Activated CD8-positive, alpha-beta memory T cell treated with anti-CD3 and anti-CD28 coated beads, Interleukin-2, amount 10 ng/mL, durations not matched to agents 7 days and 5 days (primary cell): ENCODE measurements at places on chromosomes 11 and 22. TPM values are rescaled to one million over a fixed set of nuclear protein-coding genes. Genes with fewer than 3 reads are reported as not detected.

RAG1 gene
- total RNA-seq, result 0.40 TPM

SLC22A8 gene
- not detected for total RNA-seq

SLC37A2 gene
- 0.91 TPM for total RNA-seq

DDX25 gene
- not detected for total RNA-seq

MPEG1 gene
- total RNA-seq, result not detected

APOBEC3B gene
- total RNA-seq, result 32.8 TPM

DNA sequence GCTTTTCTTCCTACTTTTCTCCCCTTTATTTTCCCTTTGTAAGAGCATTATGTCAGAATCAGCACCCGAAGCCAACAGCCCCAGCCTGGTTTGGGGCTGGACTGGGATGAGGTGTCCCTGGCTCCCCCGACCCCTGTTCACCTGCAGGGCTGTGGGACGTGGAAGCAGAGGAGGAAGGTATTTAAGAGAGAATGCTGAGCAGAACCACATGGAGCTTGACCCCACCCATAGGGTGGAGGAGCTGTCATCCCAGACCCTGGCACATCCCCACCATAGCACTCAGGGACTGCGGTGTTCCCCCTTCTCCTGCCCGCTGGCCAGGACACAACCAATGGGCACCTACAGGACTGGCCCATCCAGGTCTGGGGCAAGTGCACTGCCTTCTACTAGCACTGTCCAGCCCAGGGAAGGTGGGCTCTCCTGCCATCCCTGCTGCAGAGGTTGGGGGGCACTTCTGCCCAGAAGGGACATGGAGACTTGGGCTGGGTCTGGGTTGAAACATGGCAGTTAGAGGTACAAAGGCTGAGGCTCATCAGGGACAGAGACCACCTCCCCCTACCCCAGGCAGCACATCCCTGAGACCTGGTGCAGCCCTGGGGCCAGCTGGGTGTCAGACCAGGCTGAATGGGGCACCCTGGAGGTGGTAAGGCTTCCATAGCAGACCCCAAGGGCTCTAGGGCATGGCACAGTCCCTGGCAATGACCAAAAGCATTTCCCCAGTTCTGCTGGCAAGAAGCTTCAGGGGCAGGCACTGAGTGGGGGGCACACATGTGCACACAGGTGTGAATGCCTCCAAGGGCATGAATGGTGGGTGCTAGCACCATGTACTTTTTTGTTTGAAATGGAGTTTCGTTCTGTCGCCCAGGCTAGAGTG is 19.7 kb downstream of the TANGO2 start:
- no peak for DNase-seq
- H3K4me3 ChIP-seq, result no peak overlapping the region
- H3K4me1 ChIP-seq, result peaks cover 16% of the 10 kb centered on the region
- H3K27ac ChIP-seq, result no peak overlapping the region
- H3K36me3 ChIP-seq, result peaks cover 21% of the 10 kb centered on the region
- H3K27me3 ChIP-seq, result no peaks in the 10 kb centered on the region

GRCh38 chr11:72642043-72642883 is 32.0 kb downstream of the PDE2A start:
- H3K27ac ChIP-seq, result no peak overlapping the region
- peaks cover 6% of the 10 kb centered on the region for H3K27me3 ChIP-seq
- peak overlapping the region; percentile 40 for H3K4me3 ChIP-seq
- peak; percentile 48 for DNase-seq
- peaks cover 2% of the 10 kb centered on the region for H3K4me1 ChIP-seq
- no peaks in the 10 kb centered on the region for H3K36me3 ChIP-seq

GRCh38 chr11:124868331-124869274 is 3.4 kb downstream of the ROBO3 start:
- no peak for DNase-seq
- H3K27me3 ChIP-seq, result peaks cover 92% of the 10 kb centered on the region
- no peak overlapping the region for H3K27ac ChIP-seq
- peaks cover 15% of the 10 kb centered on the region for H3K4me1 ChIP-seq
- H3K4me3 ChIP-seq, result no peak overlapping the region
- H3K36me3 ChIP-seq, result no peaks in the 10 kb centered on the region

DNA sequence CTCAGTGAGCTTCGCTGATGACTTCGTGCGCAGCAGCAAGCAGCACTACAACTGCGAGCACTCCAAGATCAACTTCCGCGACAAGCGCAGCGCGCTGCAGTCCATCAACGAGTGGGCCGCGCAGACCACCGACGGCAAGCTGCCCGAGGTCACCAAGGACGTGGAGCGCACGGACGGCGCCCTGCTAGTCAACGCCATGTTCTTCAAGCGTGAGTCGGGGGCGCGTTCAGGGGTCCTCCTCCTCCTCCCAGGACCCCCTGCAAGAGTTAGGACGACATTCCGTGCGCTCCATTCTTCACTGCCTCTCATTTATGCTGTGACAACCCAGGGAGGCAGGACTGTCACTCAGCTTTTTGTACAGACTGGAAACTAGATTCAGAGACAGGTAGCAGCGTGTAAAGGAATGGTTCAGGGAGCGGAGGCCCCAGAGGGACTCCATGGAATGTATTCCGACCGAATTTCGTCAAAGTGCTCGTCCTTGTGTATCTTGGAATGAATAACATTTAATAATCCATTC is 4.8 kb downstream of the SERPINH1 start:
- no peak overlapping the region for H3K4me3 ChIP-seq
- H3K36me3 ChIP-seq, result no peaks in the 10 kb centered on the region
- peaks cover 28% of the 10 kb centered on the region for H3K4me1 ChIP-seq

- no peak overlapping the region for H3K4me3 ChIP-seq
- no peak for DNase-seq
- peak overlapping the region; percentile 50 for H3K27ac ChIP-seq
- H3K4me1 ChIP-seq, result peaks cover 33% of the 10 kb centered on the region
Observed at GRCh38 chr22:26489447-26490036, 5.9 kb downstream of the SRRD start.

- no peak overlapping the region for H3K27ac ChIP-seq
- H3K4me3 ChIP-seq, result no peak overlapping the region
- no peaks in the 10 kb centered on the region for H3K4me1 ChIP-seq
- DNase-seq, result no peak
- peaks cover 7% of the 10 kb centered on the region for H3K27me3 ChIP-seq
Observed at GRCh38 chr11:16979703-16980622, 34.3 kb downstream of the PLEKHA7 start.

DNA sequence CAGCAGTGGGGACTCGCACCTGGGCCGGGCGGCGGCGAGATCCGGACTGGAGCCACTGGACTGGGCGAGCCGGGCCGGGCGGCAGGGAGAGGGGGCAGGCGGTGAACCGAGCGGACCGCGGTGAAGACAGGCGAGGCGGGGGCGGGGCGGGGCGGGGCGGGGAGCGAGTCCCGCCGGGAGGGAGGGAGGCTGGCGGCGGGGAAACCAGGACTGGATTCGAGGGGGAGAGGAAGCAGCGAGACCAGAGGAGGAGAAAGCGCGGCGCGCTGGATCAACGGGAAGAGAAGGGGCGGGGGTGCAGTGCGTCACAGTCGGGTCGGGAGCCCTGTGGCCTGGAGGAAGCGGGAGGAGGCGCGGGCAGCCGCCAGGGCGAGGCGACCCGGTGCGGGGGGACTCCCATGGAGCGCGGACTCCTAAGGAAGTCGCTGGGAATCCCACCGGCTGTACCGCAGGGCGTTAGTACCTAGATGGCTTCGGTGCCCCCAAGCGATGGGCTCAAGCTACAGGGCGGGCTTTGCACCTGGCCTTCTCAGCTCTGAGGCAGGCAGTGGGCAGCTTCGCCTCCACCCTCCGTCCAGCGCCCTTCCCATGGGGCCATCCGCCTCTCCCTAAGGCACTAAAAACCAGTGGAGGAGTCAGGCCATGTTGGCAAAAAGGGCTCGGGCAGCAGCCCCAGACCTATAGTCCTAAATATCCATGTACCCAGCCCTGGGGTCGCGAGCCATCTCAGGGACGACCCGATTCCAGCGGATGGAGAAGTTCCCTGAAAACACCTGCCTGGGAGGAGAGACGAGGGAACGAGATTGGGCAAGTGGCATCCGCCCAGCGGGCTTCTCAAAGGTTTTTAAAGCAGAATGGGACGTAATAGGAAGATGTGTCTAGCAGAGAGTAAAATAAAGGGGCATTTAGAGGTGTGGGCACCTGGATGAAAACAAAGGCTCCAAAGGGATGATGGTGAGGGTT is at the start of gene TMEM121B:
Gene TMEM121B, minus strand, starts transcription at position 128 of the 963 bp plus-strand sequence. CDS start 233 bp downstream, outside the sequence.
- peak within 1 kb of the TSS; percentile 32 for H3K4me3 ChIP-seq
- H3K4me1 ChIP-seq, result peaks cover 32% of the 10 kb centered on the region
- H3K36me3 ChIP-seq, result no peaks in the 10 kb centered on the region
- DNase-seq, result no peak
- H3K27me3 ChIP-seq, result peaks cover 37% of the 10 kb centered on the region

GRCh38 chr22:28768701-28769393 is 3.6 kb upstream of the CCDC117 start:
- H3K4me3 ChIP-seq, result no peak overlapping the region
- peaks cover 7% of the 10 kb centered on the region for H3K27me3 ChIP-seq
- H3K36me3 ChIP-seq, result peaks cover 8% of the 10 kb centered on the region
- no peak overlapping the region for H3K27ac ChIP-seq
- peaks cover 11% of the 10 kb centered on the region for H3K4me1 ChIP-seq
- no peak for DNase-seq

GRCh38 chr11:26830218-26830617 is 108.4 kb upstream of the SLC5A12 start:
- no peaks in the 10 kb centered on the region for H3K4me1 ChIP-seq
- H3K4me3 ChIP-seq, result no peak overlapping the region
- no peak overlapping the region for H3K27ac ChIP-seq
- no peaks in the 10 kb centered on the region for H3K36me3 ChIP-seq

DNA sequence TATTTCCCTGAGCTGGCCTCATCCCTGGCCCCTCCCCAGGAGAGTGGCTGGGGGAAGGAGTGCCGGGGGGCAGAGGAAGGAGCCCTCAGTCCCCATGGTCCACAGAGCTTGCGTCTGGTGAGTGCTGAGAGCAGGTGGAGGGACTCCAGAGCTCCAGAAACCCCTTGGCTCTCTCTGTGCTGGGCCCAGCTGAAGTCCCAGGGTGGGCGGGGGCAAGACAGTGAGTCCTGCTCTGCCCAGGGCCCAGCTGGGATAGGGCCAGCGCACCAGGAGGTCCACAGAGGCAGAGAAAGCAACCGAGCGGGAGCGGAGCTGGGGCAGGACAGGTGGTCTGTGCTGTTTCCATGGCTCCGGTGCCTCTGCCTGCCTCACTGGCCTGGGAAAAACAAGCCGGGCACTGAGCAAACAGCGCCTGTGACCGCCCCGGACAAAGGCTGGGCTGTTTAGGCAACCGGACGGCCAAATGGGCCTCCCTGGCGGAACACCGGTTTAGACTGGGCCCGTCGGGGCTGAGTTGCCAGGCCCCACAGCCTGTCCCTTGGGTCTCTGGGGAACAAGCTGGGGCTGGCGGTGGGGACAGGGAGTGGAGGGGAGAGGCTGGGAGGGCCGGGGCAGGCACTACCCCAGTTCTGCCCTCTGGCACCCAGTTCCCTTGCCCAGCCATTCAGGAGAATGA is 34.1 kb upstream of the WNT7B start:
- no peaks in the 10 kb centered on the region for H3K27me3 ChIP-seq
- H3K27ac ChIP-seq, result no peak overlapping the region
- no peak overlapping the region for H3K4me3 ChIP-seq
- peaks cover 8% of the 10 kb centered on the region for H3K4me1 ChIP-seq

GRCh38 chr11:102229510-102230123 is 87.7 kb upstream of the BIRC3 start:
- DNase-seq, result no peak
- H3K27me3 ChIP-seq, result peaks cover 27% of the 10 kb centered on the region
- H3K27ac ChIP-seq, result no peak overlapping the region
- no peaks in the 10 kb centered on the region for H3K4me1 ChIP-seq
- no peaks in the 10 kb centered on the region for H3K36me3 ChIP-seq

GRCh38 chr11:117073539-117073938 is 24.7 kb downstream of the SIK3 start:
- no peak for DNase-seq
- no peak overlapping the region for H3K4me3 ChIP-seq
- no peaks in the 10 kb centered on the region for H3K27me3 ChIP-seq
- peak overlapping the region; percentile 54 for H3K27ac ChIP-seq
- H3K4me1 ChIP-seq, result peaks cover 48% of the 10 kb centered on the region
- H3K36me3 ChIP-seq, result peaks cover 9% of the 10 kb centered on the region

- DNase-seq, result no peak
- no peak overlapping the region for H3K4me3 ChIP-seq
- no peaks in the 10 kb centered on the region for H3K4me1 ChIP-seq
- peaks cover 40% of the 10 kb centered on the region for H3K27me3 ChIP-seq
Observed at GRCh38 chr11:125263268-125263790, 98.8 kb downstream of the PKNOX2 start.

DNA sequence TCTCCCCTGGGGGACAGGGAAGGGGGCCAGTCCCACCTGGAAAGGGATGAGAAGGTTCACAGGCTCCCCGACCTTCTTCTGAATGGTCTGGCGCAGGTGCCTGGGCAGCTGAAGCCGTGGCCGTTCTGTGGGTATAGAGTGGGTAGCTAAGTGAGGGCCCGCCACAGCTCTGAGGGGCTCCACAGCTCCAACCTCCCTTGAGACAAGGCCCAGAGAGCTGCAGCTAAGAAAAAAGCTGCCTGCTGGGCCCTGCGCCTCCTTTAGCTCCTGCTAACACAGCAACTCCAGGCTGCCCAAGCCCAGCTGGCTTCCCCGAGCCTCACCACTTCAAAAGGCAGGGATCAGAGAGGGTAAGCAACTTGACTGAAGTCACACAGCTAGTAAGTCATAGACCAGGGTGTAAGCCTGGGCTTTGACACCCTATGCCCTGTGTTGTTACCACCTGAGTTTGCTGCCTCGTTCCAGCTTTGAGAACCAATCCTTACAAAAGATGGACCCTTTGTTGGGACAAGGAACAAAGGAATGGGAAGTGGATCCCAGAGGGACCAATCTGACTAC is 18.5 kb downstream of the MYBPC3 start:
- no peak overlapping the region for H3K27ac ChIP-seq
- H3K4me3 ChIP-seq, result no peak overlapping the region
- H3K27me3 ChIP-seq, result no peaks in the 10 kb centered on the region
- H3K36me3 ChIP-seq, result no peaks in the 10 kb centered on the region
- no peak for DNase-seq
- H3K4me1 ChIP-seq, result no peaks in the 10 kb centered on the region

- no peaks in the 10 kb centered on the region for H3K4me1 ChIP-seq
- H3K27ac ChIP-seq, result no peak overlapping the region
- H3K27me3 ChIP-seq, result peaks cover 7% of the 10 kb centered on the region
- H3K4me3 ChIP-seq, result no peak overlapping the region
- no peak for DNase-seq
Observed at GRCh38 chr22:24819911-24820461, 14.0 kb downstream of the SGSM1 start.

GRCh38 chr11:36622431-36623136 is 24.5 kb upstream of the RAG2 start:
- no peak overlapping the region for H3K4me3 ChIP-seq
- peaks cover 3% of the 10 kb centered on the region for H3K4me1 ChIP-seq
- H3K36me3 ChIP-seq, result no peaks in the 10 kb centered on the region
- no peak for DNase-seq
- H3K27ac ChIP-seq, result no peak overlapping the region
- peaks cover 8% of the 10 kb centered on the region for H3K27me3 ChIP-seq

DNA sequence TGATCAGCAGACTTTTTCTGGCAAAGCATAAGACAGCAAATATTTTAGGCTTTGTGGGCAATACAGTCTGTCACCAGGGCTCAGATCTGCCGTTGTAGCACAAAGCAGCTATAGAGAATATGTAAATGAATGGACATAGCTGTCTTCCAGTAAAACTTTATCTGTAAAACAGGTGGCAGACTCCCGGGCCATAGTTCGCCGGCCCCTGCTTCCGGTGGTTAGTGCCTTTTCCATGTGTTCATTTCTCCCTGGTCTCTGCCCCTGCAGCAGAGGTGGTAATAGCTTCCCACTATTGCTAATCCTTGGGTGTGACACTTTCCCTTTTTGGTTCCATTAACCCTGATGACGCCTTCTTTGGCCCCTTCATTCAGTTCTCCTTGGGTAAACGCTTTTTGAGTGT is 93.7 kb upstream of the LDLRAD3 start:
- H3K27me3 ChIP-seq, result peaks cover 9% of the 10 kb centered on the region
- H3K27ac ChIP-seq, result no peak overlapping the region
- H3K4me1 ChIP-seq, result no peaks in the 10 kb centered on the region
- no peak for DNase-seq
